ENCODE measurements at places on chromosomes 7 and 10. TPM values are rescaled to one million over a fixed set of nuclear protein-coding genes. Genes with fewer than 3 reads are reported as not detected.
A peak's percentile ranks its signal among the peaks of the same experiment; 100 is the strongest.

The PTPRN2 gene
- 3.6 TPM for total RNA-seq

The SORBS1 gene
- total RNA-seq, result 3.7 TPM

DNA sequence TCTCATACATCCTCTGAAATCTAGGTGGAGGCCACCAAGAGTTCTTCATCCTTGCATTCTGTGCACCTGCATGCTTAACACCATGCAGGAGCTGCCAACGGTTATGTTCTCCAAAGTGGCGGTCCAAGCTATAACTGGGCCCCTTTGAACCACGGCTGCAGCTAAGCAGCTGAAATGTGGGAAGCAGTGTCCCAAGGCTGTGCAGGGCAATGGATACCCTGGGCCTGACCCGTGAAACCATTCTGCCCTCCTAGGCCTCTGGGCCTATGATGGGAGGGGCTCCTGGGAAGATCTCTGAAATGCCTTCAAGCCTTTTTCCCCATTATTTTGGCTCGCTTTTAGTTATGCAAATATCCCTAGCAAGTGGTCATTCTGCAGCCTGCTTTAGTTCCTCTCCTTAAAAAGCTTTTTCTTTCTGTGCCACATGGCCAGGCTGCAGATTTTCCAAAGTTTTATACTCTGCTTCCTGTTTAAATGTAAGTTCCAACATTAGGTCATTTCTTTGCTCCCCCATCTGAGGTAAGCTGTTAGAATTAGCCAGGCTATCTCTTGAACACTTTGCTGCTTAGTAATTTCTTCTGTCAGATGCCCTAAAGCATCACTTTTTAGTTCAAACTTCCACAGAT is 7.7 kb upstream of the GTPBP4 start:
- no peak for DNase-seq

DNA sequence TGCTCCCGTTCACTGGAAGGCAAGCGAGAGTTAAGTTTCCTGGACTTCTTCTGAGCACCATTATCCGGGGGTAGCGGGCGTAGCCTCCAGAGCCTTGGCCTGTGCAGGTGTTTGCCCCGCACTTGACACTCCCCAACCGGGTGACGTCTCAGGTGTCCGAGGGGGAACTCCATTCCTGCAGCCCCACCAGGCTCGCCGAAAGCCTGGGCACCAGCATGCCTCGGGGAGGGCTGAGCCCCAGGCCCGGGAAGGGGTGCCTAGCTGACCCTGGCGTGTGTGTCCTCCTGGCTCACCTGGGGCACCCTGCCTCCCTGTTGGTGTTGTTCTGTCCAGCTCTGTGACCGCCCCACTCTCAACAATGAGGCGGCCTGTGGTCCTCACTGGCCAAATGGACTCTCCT is 109.4 kb upstream of the GPR26 start:
- DNase-seq, result no peak

- DNase-seq, result peak; percentile 97
Observed at GRCh38 chr10:69092959-69093850, 5.3 kb downstream of the SRGN start.
